ENCODE measurements at places on chromosomes 3 and 15.

DNA sequence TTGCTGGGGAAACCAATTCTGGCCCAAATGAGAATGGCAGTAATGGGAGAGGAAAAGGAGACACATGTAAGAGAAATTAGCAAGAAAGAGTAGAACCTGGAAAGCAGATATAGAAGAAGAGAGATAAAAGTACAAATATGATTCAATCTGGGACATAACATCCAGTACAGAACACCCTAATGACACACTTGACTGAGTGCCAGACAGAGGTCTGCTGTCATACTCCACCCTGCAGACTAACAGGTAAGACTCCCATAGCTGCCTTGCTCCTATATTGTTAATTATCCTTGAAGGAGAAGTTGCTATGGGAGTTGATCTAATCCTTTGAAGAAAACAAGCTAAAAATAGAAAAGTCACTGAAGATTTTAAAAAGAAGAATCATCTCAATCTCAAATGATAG is 21.1 kb downstream of the CCPG1 start:
- DNase-seq: no peak

GRCh38 chr3:51502562-51502910 is 2.7 kb upstream of the DCAF1 start:
- DNase-seq: no peak

GRCh38 chr15:91887921-91888373 is 34.4 kb downstream of the SLCO3A1 start:
- DNase-seq: peak; percentile 42

DNA sequence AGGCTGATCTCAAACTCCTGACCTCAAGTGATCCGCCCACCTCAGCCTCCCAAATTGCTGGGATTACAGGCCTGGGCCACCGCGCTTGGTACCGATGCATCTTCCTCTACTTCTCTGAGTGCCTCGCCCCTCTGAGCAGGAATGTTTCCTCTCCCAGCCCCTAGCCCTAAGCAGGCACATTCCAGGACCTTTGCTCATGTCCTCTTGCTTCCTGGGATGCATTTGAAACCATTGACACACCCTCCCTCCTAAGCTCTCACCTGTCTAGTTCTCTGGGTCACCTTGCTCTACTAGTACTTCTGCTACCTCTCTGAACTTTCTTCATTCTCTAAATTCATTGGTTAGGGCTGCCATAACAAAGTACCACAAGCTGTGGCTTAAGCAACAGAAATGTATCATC is 17.9 kb upstream of the UACA start:
- DNase-seq: no peak

GRCh38 chr3:55518451-55518850 is 31.3 kb upstream of the WNT5A start:
- DNase-seq: no peak

- no peak for DNase-seq
Measured at GRCh38 chr3:136678981-136679380, 73.2 kb downstream of the STAG1 start.

- DNase-seq: peak; percentile 35
Measured at GRCh38 chr3:108486941-108487340, 23.5 kb downstream of the MYH15 start.

DNA sequence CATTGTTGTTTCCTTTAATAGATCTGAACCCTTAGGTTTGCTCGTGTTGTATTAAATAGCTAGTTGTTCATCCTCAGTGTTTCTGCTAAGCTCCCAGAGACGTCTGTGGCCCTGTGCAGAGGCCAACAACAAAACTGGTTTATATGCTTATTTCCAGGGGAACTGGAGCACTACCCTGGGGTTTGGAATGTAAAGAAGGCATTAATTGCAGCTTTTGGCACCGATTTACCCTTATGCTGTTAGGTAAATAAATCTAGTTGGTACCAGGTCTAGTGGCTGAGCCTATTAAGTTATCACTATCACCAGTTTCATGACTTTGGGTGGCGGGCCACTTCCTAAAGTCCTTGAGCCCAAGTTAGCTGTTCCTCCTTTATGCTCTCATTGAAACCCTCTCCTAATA is 12.0 kb downstream of the VPS8 start:
- DNase-seq: no peak

DNA sequence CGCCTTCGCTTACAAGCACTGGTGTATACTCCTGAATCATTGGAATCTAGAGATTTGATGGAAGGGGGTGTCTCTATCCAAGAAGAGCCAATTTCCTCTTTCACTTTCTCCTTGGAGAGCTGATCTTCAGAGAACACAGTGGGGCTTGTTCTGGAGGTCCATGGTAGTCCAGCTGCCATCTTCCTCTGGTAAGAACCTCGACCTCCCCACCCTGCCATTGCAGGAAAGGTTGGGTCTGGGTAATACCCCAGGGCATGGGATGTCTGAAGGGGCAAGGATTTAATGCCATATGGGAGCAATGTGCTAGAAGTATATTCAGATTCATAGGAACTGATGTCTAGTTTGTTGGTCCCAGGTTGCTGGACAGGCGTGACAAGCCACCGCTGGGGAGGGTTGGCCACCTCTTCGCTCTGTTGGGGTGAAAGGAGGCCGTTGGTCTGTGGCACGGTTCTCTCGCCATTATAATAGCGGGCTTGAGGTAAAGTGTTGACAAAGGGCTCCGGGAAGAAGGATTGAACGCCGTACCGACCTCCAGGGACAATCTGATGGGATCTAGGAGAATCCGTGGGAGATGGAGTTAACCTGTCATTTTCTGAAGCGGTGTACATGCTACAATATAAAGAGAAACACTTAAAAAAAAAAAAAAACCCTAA is 4.8 kb downstream of the EOMES start:
- no peak for DNase-seq

DNA sequence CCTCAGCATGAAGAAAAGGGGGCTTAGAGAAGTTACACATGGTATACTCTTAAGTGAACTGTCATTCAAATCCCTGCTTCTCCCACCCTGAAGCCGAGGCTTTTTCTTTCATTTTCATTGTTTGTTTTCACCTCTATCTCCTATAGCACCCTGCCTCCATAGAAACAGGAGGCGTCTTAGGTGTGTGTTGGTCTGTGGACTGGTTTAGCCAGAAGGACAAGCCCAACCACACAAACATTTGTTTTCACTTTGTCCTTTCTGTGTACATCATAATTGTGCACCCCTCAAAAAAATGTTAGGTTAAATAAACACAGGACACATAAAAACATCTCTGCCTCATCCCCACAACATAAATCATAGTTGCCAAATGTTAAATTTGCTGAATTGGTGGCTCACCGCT is 73.3 kb upstream of the UBE2E2 start:
- DNase-seq: no peak

All from caudate nucleus (tissue), 63 donors.